ENCODE measurements at places on chromosomes 16 and 17.

GRCh38 chr17:11705111-11705510 is 106.8 kb downstream of the DNAH9 start:
- DNase-seq = no peak

- peak; percentile 78 for DNase-seq
Observed at GRCh38 chr16:89922477-89922883, 662 bp upstream of the TUBB3 start.

DNA sequence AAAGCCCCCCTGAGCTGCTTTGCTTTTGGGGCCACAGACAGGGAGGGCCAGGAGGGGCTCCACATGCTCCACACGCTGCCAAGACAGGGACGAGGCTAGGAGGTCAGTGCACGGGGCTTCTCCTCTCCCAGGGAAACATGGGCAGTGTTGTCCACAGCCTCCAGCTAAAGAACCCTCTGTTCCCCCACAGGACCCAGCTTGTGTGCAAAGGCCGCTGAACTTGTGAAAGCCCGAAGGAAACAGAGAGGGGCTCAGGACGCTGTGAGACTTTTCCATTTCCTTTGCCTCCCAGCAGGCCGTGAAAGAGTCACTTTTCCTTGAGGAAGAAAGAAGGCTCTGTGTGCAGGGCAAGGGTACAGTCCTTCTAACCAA is 9.7 kb downstream of the CDRT4 start:
- no peak for DNase-seq

DNA sequence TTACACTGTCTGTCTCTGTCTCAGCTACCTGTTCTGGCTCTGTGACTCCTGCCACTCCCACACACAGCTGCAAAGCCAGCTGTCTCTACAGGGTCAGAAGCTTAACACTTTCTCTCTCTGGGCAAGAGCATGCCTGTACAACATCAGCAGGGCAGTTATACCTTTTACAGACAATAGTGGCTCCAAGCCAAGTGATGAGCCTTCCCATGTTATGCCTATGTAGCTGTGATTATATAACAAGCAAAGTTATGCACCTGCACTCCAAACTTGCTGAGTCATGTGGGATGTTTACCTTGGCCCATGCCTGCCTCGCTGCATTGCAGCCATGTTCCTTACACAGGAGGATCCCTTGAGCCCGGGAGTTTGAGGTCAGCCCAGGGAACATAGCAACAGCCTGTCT is 31.8 kb upstream of the APPBP2 start:
- no peak for DNase-seq

GRCh38 chr17:80393241-80393890 is 21.6 kb upstream of the ENDOV start:
- no peak for DNase-seq

- no peak for DNase-seq
Observed at GRCh38 chr16:87931504-87931903, 4.8 kb downstream of the CA5A start.

- DNase-seq = no peak
Observed at GRCh38 chr17:38724337-38724988, 5.7 kb upstream of the CISD3 start.

GRCh38 chr16:29858974-29859373 is 4.1 kb downstream of the CDIPT start:
- no peak for DNase-seq

GRCh38 chr17:40317345-40317873 is 8.4 kb downstream of the RARA start:
- DNase-seq = no peak
